ENCODE measurements at places on chromosomes 12 and 14.

- no peak for DNase-seq
Measured at GRCh38 chr12:56678852-56679251, 9.2 kb downstream of the PTGES3 start.

- DNase-seq = peak; percentile 72
Measured at GRCh38 chr12:752695-753610, 574 bp downstream of the WNK1 start.

GRCh38 chr14:32074887-32075572 lies 2.1 kb upstream of the ARHGAP5 start:
- DNase-seq = no peak

GRCh38 chr14:39365354-39365753 lies 66.9 kb downstream of the FBXO33 start:
- no peak for DNase-seq

- no peak for DNase-seq
Measured at GRCh38 chr14:25622763-25623162, 572.8 kb upstream of the STXBP6 start.

GRCh38 chr14:64536488-64537245 lies 3.9 kb upstream of the HSPA2 start:
- no peak for DNase-seq

All from left hindlimb (tissue), 1 donor.